ENCODE measurements at places on chromosomes 6 and 20. TPM values are rescaled to one million over a fixed set of nuclear protein-coding genes. Genes with fewer than 3 reads are reported as not detected.
A peak's percentile ranks its signal among the peaks of the same experiment; 100 is the strongest.

Gene SEL1L2
- total RNA-seq, result not detected

Gene BEND6
- total RNA-seq, result not detected

Gene PRL
- not detected for total RNA-seq

Gene CHRNA4
- total RNA-seq, result not detected

- no peak for ATAC-seq
Measured at GRCh38 chr20:34627458-34627857, 49.4 kb downstream of the PIGU start.

GRCh38 chr6:44806656-44807055 is 419.1 kb downstream of the CDC5L start:
- no peak for ATAC-seq

Gene TGM3
- total RNA-seq, result not detected

- no peak for ATAC-seq
Measured at GRCh38 chr6:147060636-147061035, 143.6 kb upstream of the STXBP5 start.

- peak; percentile 69 for ATAC-seq
Measured at GRCh38 chr20:44981736-44982406, 15.6 kb downstream of the STK4 start.

Gene CCN2
- not detected for total RNA-seq

GRCh38 chr20:51409192-51409880 is 133.2 kb downstream of the NFATC2 start:
- no peak for ATAC-seq
